ENCODE measurements at places on chromosomes 12 and 14.

- no peak for DNase-seq
- no peaks in the 10 kb centered on the region for H3K4me1 ChIP-seq
- H3K36me3 ChIP-seq = no peaks in the 10 kb centered on the region
- H3K4me3 ChIP-seq = no peak overlapping the region
- H3K27me3 ChIP-seq = peaks cover 4% of the 10 kb centered on the region
These were observed 667.2 kb downstream of the DIO2 start for GRCh38 chr14:79543967-79544697.

DNA sequence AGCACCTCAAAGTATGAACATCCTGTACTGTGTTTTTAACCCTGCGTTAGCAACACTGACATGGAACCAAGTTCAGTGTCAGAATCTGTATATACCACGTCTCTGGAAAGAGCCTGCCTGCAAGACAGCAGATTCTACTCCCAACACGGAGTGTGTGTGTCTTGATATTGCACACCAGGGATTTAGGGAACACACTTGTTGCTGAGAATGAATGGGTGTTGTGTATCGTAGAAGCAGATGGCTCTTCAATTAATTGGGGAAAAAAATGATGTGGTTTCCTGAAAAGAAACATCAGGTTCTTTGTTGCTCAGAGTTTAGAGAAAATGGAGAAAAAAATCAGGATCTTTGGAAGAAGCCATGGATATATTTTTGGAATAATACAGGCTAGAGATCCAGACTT is 170.8 kb downstream of the EGLN3 start:
- peaks cover 6% of the 10 kb centered on the region for H3K27me3 ChIP-seq
- H3K27ac ChIP-seq = no peak overlapping the region
- no peak for DNase-seq
- no peaks in the 10 kb centered on the region for H3K4me1 ChIP-seq

DNA sequence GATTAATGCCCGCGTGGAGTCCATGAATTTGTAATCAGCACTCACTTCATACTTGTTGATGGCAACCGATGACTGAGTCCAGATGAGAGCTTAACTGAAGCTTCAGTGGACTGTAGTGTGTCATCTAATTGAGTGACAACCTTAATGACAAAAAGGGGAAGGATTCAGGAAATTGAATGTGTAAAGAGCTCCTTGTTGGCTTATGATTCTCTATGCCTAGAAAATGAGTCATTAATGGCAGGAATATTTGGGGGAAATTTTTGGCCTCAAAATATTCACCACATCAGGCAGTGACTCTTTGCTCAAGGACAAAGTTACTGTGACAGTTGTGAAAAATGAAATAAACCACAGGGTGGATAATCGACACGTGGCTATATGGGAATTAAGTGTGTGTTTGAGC is 55.3 kb upstream of the STON2 start:
- peaks cover 9% of the 10 kb centered on the region for H3K4me1 ChIP-seq
- DNase-seq = no peak
- no peak overlapping the region for H3K27ac ChIP-seq
- no peaks in the 10 kb centered on the region for H3K27me3 ChIP-seq
- H3K36me3 ChIP-seq = no peaks in the 10 kb centered on the region

- H3K4me1 ChIP-seq = peaks cover 41% of the 10 kb centered on the region
- peaks cover 34% of the 10 kb centered on the region for H3K36me3 ChIP-seq
- no peaks in the 10 kb centered on the region for H3K27me3 ChIP-seq
- H3K4me3 ChIP-seq = peak overlapping the region; percentile 93
These were observed 1.5 kb downstream of the TMED8 start for GRCh38 chr14:77375164-77375950.

DNA sequence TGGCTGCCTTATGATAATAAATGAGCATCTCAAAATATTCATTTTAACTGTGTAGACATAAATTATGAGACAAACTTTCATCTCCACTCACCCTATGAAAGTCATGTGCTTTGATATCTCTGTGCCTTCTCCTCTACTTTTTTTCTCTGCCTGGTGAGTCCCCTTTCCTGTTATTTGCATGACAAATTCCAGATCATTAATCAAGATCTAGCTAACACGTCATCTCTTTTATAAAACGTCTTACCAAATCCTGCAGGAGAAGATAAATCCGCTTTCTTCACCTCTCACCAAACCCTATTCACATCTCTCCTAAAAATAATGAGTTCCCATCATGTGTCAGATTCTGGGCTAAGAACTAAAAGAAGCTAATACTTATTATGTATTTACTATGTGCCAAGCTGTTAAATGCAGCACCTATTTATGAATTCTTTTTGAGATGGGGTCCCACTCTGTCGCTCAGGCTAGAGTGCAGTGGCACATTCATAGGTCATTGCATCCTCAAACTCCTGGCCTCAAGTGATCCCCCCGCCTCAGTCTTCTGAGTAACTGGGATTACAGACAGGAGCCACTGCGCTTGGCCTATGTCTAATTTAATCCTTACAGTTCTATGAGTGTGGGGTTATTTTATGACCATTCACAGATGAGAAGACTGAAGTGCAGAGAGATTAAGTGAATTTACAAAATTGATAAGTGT is 26.7 kb downstream of the SPX start:
- H3K27ac ChIP-seq = no peak overlapping the region
- DNase-seq = no peak
- H3K4me1 ChIP-seq = peaks cover 4% of the 10 kb centered on the region

GRCh38 chr12:108826101-108826806 is 31.1 kb downstream of the SSH1 start:
- peaks cover 39% of the 10 kb centered on the region for H3K4me1 ChIP-seq
- H3K27ac ChIP-seq = peak overlapping the region; percentile 81
- H3K27me3 ChIP-seq = no peaks in the 10 kb centered on the region
- peaks cover 16% of the 10 kb centered on the region for H3K36me3 ChIP-seq

DNA sequence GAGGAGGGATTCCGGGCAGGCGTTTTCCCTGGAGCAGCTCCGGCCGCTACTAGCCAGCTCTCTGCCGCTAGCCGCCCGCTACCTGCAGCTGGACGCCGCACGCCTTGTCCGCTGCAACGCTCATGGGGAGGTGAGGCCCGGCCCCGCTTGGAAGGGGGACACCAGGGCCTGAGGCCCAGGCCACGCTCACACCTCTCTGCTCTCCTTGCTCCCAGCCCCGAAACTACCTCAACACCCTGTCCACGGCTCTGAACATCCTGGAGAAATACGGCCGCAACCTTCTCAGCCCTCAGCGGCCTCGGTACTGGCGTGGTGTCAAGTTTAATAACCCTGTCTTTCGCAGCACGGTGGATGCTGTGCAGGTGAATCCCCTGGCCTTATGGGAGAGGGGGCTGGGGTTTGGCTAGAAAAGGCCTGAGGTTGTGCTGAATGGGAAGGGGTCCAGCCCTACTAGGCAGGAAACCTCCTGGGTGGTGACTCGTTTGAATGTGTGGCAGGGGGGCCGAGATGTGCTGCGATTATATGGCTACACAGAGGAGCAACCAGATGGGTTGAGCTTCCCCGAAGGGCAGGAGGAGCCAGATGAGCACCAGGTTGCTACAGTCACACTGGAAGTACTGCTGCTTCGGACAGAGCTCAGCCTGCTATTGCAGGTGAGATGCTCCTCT is 597 bp downstream of the RNF31 start:
- peak overlapping the region; percentile 97 for H3K4me3 ChIP-seq
- no peaks in the 10 kb centered on the region for H3K27me3 ChIP-seq
- DNase-seq = peak; percentile 13
- peak overlapping the region; percentile 68 for H3K27ac ChIP-seq

- H3K4me3 ChIP-seq = no peak overlapping the region
- H3K36me3 ChIP-seq = no peaks in the 10 kb centered on the region
- no peaks in the 10 kb centered on the region for H3K27me3 ChIP-seq
- no peak overlapping the region for H3K27ac ChIP-seq
- DNase-seq = no peak
These were observed 21.1 kb downstream of the OR10G3 start for GRCh38 chr14:21558703-21559170.

- no peaks in the 10 kb centered on the region for H3K27me3 ChIP-seq
- no peak overlapping the region for H3K4me3 ChIP-seq
- no peaks in the 10 kb centered on the region for H3K36me3 ChIP-seq
- H3K4me1 ChIP-seq = no peaks in the 10 kb centered on the region
- DNase-seq = no peak
These were observed 499.7 kb downstream of the TMTC2 start for GRCh38 chr12:83186419-83186818.

- no peaks in the 10 kb centered on the region for H3K36me3 ChIP-seq
- H3K27me3 ChIP-seq = peaks cover 34% of the 10 kb centered on the region
- H3K4me1 ChIP-seq = peaks cover 4% of the 10 kb centered on the region
These were observed 78.7 kb downstream of the NEDD1 start for GRCh38 chr12:96985515-96986362.

All from activated naive CD8-positive, alpha-beta T cell treated with anti-CD3 and anti-CD28 coated beads for 36 hours (primary cell).